ENCODE measurements at places on chromosomes 5 and 9.

GRCh38 chr5:416636-416960 is 26.4 kb upstream of the EXOC3 start:
- DNase-seq = no peak

DNA sequence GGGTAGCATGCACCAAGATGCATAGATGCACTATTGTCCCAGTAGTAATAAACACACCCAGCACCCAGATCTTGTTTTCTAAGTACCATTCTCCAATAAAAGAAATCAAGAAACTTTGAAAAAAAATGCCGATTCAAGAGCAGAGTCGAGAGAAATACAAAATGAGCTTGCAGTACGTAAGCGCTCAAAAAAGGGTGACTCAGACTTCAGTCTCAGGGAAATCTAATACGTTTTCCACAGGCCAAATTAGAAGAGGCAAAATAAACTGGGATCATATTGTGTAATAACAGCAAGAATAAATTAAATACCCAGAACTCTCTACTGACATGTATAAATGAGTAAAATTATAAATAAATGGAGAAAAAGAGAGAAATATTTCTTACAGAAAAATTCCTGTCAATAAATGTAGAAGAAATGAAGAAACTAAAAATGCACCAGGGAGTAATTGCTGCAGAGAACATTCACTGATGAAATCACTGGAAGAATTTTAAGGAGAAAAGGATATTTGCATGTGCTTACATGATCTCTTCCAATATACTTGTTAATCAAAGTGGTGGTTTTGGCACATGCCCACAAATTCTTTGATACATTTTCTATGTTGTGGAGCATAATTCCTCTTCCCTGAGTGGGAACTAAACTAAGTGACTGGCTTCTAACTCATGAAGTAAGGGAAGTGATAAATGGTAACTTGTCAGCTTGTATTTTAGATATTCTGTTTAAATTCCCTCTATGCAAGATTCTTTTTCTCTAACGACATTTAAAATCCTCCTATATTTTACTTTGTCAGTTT is 567.6 kb upstream of the ADAMTS16 start:
- no peak for DNase-seq

DNA sequence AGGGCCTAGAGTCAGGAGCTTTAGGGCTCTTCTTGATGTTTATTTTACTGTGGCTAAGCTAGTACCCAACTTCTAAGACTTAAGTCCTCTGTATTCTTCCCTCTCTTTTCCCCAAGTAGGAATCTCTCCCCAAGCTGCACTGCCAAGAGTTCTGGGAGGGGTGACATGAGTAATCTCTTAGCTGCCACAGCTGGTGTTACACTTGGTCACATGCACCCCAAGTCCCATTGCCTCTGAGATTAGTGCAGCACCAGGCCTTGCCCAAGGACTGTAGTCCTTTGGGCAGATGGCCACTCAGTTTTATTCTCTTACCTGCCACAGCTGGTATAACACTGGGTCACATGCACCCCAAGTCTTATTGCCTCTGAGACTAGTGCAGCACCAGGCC is 114.7 kb upstream of the RIOK2 start:
- no peak for DNase-seq

DNA sequence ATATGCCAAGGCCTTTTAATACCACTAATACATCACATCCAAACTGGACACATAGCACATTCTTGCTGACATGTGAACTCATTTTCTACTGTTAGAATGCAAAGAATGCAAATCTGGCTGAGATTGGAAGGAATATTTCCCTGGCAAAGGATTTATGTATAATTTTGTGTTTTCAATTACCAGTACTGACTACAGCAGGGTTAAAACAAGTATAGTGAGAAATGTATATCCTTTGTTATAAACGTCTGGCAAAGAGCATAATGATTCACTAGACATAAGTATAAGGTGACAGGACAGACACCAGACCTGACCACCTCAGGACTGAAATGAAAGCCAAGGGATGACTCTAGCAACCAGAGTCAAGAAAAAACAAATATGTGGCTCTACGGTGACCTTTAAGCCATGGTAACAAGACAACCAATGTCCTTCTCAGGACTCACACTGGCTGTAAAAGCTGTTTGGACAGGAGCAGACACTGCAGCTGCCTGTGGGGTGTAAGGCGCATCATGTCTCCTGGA is 95.0 kb downstream of the MRPS27 start:
- no peak for DNase-seq

- no peak for DNase-seq
Observed at GRCh38 chr9:90000925-90001324, 396.1 kb downstream of the GADD45G start.

DNA sequence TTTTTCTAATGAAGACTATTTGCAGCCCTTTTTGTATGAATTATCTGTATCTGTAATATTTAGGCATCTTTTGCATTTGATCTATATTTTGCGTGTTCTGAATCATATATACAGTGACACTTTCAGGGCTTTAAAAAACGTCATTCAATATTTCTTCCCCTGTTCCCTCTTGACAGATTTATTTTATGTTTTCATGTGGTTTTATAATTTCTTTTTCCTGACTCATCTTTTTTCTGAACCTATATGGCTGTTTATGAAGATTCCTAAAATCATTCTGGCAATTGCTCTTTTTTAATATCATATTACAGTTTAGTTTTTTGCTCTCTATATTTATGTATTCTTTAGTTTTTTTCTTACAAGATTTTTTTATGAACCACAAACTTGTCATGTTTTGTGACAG is 67.6 kb downstream of the SMARCA2 start:
- DNase-seq = no peak

DNA sequence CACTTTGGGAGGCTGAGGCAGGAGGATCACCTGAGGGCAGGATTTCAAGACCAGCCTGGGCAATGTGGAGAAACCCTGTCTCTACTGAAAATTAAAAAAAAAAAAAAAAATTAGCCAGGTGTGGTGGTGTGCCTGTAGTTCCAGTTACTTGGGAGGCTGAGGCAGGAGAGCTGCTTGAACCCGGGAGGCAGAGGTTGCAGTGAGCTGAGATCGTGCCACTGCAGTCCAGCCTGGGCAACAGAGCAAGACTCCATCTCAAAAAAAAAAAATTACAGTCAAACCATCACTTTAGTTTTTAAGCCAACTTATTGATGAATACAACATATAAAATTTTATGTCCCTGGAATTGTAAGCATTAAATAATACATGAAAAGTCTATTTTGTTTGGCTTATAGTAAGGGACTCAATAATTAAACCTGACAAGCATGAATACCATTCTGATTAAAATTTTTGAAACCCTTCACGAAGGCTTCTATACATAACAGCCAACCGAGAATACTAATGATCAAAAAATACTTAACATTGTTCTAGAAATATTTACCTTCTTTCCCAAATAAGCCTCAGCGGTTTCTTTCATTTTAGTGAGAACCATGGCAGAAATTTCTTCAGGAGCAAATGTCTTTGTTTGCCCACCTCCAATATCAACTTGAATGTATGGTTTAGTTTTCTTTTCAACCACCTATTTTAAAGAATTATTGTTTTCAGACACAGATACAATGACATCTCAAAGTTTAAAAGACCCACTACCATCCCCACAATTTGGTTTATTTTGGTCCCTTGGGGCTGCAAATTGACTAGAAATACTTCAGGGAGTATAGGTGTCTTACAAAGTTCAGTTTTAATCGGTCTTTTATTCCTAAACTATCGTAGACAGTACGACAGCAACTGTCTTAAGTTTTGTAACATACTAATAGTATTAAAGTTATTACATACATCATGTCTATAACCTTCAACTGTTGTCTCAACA is 1.2 kb downstream of the HSPA5 start:
- DNase-seq = no peak

DNA sequence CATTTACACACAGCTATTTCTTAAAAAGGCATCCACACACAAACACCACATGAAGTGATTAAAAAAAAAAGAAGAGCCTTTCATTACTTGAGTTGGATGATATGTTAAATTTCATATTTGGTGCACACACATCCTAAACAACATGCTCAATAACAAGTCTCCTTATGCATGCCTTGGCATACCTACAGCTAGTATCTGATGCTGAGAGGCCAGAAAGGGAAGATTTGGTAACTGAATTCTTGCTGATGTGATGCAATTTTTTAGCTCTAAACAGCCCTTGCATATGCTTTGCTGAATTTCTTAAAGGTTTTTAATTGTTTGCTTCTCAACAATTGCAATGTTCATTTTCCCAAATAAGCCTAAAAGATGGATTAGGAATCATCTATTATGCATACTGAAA is 338.8 kb downstream of the ARL15 start:
- no peak for DNase-seq
